ENCODE measurements at places on chromosomes 2 and 18.

DNA sequence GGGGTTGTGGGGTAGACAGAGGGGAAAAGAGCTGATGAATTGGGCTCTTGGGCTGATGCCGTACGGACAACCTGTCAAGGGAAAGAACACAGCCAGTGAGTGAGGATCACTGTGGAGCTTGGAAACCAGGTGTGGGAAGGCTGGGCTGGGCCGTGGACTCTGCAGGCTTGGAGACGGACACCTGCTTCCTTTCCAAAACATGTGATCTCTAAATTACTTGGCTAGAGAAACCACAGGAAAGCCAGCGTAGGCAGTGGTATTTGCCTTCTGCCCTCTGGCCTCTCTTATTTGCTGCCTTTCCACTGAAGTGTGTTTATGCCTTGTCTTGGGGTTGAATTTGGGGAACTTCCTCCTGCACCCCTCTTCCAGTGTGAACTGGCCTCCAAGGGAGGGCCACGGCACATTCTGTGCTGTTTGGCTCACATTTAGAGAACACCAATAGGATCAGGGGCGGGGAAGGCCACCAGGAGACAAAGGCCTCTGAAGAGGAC is 267.7 kb downstream of the PRKCE start:
- no peak for DNase-seq

DNA sequence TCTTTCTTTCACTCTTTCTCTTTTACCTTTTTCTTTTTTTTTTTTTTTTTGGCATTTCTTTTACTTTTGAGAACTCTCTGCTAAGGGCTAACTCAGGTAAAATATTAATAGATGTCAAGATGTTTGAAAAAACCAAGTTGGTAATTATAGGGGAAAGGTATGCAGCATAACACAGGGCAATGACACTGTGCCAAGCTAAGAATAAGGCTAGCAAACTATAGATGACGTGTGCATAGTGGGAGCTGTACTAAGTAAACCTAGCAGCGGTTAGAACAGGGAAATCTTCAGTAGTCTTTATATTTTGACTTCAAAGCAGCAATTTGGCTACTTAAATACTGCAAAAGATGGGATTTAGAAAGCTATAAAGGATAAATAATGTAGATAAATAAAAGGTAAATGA is 415.4 kb upstream of the RGPD4 start:
- no peak for DNase-seq

GRCh38 chr18:59898609-59899297 is 1.0 kb upstream of the PMAIP1 start:
- no peak for DNase-seq

DNA sequence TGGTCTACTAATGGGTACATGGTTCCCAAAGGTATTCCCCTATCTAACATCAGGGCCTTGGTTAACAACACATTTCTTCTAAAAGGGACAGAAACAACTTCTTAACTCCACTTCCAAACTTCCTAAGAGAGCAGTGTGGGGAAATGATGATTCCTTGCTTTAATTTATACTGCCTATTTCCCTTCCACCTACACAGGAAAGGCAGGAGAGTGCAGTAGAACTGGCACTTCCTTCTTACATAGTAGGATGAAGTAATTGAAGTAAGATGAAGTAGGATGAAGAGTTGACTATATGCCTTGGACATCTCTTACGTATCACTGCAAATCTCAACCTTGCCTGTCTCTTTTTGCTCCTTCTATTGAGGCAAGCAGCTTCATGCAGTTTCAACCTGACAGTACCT is 54.7 kb downstream of the CD28 start:
- no peak for DNase-seq

GRCh38 chr2:37061776-37062175 is 22.4 kb downstream of the HEATR5B start:
- DNase-seq, result no peak

GRCh38 chr2:240170354-240170735 is 29.9 kb upstream of the OTOS start:
- DNase-seq, result no peak

DNA sequence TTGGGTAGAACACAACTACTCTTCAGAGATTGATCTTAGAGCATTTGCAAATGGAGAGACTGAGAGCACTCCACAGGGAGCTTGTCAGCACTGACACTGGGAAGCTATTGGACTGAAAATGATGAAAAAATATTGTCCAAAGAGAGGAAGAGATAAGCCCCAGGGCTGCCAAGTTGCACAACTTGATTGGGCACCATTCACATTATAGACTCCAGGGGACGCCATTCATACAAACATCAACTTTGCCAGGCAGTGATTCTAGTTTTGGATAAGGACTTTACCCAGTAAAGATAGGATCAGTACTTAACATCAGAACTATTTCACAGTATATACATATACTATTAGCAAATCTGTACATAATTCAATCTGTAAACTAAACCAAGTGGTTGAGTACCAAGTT is 79.6 kb upstream of the MYCN start:
- no peak for DNase-seq

GRCh38 chr2:11656671-11657101 is 13.3 kb downstream of the NTSR2 start:
- DNase-seq, result no peak

DNA sequence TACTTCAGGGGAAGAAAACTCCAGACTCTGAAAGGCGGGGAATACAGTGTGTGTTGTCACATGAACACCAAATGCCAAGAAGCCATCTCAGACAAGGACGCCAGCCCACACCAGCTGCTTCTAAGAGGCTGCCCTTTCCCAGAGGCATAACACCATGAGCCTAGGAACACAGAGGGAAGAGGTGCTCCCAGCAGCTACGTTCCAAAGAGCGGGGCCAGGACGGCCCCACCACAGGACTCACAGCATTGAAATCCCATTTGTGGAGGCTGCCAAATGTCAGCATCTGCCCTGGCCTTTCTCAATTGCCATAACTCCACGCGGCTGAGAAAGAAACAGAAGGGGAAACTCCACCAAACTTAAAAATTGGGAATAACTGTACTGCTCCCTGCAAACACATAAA is 20.1 kb upstream of the ID2 start:
- peak; percentile 68 for DNase-seq

DNA sequence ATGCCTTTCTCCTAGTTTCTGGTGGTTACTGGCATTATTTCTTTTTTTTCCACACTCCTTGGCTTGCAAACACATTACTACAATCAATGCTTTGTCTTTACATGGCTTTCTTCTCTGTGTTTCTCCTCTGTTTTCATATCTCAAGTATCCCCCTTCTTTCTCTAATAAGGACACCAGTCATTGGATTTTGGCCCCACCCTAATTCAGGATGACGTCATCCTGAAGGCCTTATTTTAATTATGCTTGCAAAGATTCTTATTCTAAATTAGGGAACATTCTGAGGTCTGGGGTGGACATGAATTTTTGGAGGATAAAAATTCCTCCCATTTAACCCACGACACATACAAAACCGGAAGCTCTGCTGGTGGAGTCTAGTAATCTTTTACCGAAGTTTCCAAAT is 1556.6 kb downstream of the DPP10 start:
- no peak for DNase-seq

GRCh38 chr2:32222966-32223365 is 41.7 kb downstream of the NLRC4 start:
- no peak for DNase-seq

GRCh38 chr18:58578835-58579560 is 49.9 kb downstream of the ALPK2 start:
- DNase-seq, result peak; percentile 93

- DNase-seq, result no peak
Observed at GRCh38 chr2:21260311-21260710, 136.5 kb downstream of the TDRD15 start.

- peak; percentile 51 for DNase-seq
Observed at GRCh38 chr2:219571311-219572236, at the start of gene OBSL1. TSS of gene OBSL1 (minus strand) at chr2:219571539. CDS start at chr2:219571232, 307 bp downstream.

DNA sequence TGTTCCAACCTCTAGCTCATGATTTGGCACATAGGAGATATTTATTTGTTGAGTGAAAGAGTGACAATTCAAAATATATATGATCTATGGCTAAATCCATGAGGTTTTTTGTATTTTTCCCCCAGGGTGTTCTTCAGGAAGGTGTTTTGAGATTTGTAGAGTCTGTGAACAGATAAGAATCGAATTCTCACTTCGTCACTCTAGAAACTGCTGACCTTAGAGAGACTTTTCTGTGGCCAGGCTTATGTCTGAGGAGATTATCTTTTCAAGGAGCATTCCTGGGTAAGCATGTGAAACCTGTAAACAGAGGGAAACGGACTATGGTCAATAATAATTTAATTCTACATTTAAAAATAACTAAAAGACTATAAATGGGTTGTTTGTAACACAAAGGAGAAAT is 849 bp upstream of the ITGB6 start:
- DNase-seq, result no peak

GRCh38 chr2:123670286-123670685 is 354.8 kb upstream of the CNTNAP5 start:
- no peak for DNase-seq

DNA sequence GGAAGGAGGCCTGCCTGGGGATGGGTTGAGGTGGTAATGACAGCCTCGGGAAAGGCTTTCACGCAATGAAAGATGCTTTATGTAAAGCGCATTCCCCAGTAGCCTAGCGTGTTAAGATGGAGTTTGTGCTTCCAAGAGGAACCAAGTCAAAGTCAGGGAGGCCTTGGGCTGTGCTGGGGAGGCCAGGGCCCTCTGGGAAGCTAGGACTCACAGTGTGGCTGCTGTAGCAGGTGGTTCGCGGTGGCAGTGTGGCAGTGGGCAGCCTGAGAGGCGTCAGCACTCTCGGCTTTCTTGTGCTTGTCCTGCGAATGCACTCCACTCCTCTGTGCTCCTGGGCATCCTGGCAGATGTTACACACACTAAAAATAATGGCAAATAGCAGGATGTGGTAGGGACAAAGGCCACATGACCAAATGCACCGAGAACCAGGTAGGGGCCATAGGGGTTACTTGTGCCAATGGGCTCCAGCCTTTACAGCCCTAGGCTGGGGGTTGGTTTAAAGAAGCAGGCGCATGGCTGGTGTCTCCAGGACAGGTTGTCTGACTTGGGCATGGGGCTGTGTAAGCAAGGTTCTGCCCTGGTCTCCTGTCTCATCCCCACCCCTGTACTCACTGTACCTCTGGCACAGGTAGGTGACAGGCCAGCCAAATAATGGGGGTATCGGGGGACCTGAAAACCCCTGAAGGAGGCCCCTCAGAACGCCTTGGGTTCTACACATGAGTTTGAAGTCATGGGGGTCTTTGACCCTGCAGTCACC is 154.4 kb upstream of the TWIST2 start:
- DNase-seq, result no peak

- no peak for DNase-seq
Observed at GRCh38 chr18:12422936-12423335, 15.2 kb downstream of the PRELID3A start.

GRCh38 chr2:72924353-72925240 is 7.3 kb downstream of the EMX1 start:
- DNase-seq, result no peak

DNA sequence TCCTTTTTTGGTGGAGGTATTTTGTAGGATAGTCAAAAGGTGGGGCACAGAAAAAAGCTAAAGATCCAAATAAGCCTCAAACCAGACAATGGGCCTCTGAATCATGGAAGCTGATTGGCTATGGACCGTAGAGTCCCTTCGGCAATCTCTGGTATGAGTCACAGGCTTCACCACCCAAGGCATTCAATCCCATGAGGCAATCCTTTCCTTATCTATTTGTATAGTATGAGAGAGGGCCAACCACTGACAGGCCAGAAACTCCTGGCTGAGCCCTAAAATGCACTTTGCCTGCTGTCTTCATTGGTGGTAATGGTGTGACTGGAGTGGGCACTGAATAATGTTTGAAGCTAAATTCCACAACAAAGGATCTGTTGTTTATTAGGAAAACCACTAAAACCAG is 38.7 kb upstream of the MEX3C start:
- peak; percentile 41 for DNase-seq

GRCh38 chr18:2846636-2847316 is at the start of gene EMILIN2:
TSS of gene EMILIN2 (plus strand) at chr18:2847006. CDS start at chr18:2847189, 183 bp downstream.
- peak; percentile 37 for DNase-seq

- no peak for DNase-seq
Observed at GRCh38 chr2:6159606-6160005, 467.4 kb downstream of the SOX11 start.

DNA sequence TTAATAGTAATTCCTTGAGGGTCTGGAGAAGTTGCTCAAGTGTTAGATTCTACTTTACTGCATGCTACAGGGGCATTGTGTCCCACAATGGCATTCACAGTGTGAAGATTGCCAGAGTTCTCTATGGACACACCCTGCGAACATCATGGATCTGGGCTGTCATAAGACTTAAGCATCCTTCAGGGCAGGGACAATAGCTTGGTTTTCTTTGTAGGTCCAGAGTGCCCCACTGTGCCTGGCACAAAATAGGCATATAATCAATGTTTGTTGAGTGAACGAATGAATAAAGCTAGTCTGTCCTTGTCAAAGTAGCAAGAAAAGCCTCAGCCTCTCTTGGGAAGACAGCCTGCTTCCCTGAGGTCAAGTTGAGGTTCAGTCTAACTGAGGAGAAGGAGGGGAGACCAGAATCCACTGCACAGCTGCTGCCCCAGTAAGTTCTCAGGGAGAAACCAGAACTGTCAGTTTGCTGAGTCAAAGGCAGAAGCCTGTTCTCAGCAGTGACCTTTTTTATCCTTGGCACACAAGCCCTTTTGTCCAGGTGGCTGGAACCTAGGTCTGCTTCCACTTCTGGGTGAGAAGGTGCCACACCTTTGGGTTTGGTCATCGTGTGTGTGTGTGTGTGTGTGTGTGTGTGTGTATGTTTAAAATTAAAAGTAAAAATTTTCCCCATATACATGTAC is 15.0 kb downstream of the INPP4A start:
- DNase-seq, result peak; percentile 59

DNA sequence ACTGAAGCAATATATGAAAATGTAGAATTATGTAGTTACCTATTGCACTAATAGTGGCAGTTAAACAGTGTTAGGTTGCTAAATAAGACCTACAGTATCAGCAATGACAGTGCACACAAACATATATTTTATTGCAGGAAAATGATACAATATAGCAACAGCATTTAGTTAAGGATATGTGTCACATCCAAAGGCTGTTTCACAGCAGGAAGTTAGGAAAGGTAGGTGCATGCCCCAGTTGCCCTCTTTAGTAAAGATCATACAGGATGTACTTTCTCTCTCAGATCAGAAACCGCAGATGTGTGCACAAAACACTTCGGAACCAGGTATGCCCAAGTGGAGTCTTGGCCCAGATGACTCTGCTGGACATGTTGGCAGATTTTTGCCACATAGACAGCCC is 444.1 kb downstream of the XIRP2 start:
- DNase-seq, result no peak

DNA sequence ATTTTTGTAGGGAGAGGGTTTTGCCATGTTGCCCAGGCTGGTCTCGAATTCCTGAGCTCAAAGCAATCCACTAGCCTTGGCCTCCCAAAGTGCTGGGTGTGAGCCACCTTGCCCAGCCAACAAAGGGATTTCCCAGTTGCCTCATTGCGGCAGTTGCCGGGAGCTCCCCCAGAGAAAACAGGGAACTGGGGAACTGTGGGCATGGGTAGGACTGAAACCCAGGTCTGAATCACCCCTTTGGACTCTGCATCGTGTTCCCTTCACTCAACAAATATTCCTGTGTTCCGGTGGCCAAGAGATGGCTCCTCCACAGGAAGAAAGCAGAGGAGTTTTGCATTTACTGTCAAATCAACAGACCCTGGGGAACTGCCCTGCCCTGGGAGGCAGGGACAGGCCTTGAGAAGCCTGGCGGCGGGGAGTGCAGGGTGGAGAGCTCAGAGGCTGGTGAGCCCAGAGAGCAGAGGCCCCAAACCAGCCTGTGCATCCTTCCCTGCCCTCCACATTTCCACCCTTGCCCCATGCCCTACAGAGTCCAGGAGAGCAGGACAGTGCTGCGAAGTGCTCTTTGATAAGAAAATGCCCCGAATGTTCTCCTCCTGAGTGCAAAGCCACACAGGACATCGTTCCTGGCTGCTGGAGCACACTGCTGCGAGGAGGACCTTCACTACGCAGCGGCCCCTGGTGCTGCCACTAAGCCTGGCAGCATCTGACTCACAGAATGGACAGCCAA is 24.9 kb downstream of the MYO7B start:
- peak; percentile 13 for DNase-seq
